Kasumi-1 (cell line): ENCODE measurements at places on chromosomes 5 and 9.

GRCh38 chr9:23556459-23556858, 269.6 kb downstream of the ELAVL2 start:
- DNase-seq, result no peak

DNA sequence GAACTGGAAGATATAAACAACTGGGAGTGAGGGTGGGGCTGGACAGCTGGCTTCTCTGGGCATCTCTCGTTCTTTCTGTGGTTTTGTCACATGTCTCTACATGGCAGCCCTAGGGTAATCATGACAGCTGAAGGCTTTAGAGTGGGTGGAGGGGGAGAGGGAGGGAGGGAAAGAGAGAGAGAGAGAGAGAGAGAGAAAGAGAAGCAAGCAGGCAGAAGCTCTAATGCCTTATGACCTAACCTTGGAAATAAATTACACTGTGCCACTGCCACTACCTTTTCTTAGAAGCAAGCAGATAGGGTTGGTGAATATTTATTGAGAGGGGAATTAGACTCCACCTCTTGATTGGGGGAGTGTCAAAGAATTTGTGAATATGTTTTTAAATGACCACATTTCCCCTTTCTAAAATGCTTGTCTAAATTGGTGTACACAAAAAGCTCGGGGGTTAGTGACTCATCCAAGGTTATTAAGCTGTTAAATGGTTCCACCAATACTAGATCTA, 2.6 kb upstream of the DAPK1 start:
- no peak for DNase-seq

- no peak for DNase-seq
Observed at GRCh38 chr5:6541256-6542013, 91.4 kb downstream of the NSUN2 start.

- no peak for DNase-seq
Observed at GRCh38 chr5:171628633-171628974, 157.0 kb upstream of the SMIM23 start.

GRCh38 chr9:16687678-16688369, 182.6 kb downstream of the BNC2 start:
- DNase-seq, result no peak

GRCh38 chr5:10372726-10373709, 19.5 kb downstream of the MARCHF6 start:
- DNase-seq, result no peak

GRCh38 chr5:24141046-24141445, 503.7 kb downstream of the CDH10 start:
- no peak for DNase-seq

- DNase-seq, result peak; percentile 8
Observed at GRCh38 chr5:145811834-145812625, 23.1 kb downstream of the PRELID2 start.

GRCh38 chr5:891837-892393, 686 bp downstream of the BRD9 start:
- DNase-seq, result peak; percentile 33

GRCh38 chr9:95724253-95724991, 151.1 kb upstream of the ERCC6L2 start:
- DNase-seq, result peak; percentile 91

DNA sequence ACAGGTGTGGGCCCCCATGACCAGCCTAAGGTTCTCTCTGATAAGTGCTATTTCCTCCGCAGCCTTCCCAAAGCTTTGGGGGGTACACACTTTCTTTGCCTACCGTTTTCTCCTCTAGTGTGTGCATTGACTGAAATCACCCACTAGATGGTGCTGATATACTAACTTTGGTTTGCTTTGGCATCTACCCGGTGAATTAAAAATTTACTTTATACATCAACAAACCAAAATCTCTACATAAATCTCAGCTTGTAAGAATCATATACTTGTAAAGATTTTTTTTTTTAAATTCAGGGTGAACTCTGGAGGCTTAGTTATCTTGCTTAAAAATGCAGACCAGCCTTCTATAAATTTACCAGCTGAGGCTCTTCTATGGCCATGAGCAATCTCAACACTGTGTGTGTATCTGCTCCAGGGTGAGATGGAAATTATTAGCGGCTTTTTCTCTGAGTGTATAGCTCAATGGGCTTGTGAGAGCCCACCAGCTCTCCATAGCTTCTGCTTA, 475.7 kb upstream of the TNC start:
- peak; percentile 59 for DNase-seq

DNA sequence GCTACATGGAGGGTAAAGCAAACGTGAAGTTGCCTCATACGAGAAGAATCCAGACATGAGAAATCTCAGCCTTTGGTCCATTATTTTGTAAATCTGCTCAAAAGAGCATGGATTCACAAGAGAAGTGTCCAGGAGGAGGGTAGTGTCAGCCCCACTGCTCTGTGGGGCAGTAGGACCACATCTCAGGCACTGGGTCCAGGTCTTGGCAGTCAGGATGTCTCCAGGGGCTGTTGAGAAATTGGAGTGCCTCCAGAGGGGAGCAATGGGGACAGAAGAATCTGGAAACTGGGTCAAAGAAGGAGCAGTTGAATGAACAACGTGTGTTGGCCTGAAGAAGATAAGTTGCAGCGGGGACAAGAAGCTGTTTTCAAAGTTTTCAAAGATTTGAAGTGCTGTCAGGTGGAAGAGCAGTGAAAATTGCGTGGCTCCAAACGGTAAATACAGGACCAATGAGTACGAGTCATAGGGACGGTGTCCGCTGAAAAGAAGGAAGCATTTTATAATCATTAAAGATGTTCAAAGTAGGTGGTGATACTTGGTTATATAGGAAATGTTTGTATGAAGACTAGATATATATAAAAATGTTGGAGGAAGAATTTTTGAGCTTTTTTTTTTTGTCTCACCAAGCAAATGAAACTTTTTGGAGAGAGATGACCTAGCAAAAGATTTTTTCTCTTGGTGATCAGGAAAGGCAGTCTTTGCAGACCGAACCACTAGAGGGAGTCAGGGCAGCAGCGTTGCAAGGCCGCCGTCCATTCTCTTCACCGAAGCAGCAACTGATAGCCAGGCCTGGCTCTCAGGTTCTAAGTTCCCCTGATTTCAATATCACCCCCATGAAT, 57.1 kb upstream of the ZBED3 start:
- DNase-seq, result peak; percentile 80

GRCh38 chr5:24226479-24226878, 418.3 kb downstream of the CDH10 start:
- no peak for DNase-seq

GRCh38 chr5:115657125-115657880, 31.5 kb upstream of the TMED7 start:
- DNase-seq, result no peak

GRCh38 chr5:151248651-151249050, 4.3 kb upstream of the GM2A start:
- DNase-seq, result no peak

- DNase-seq, result no peak
Observed at GRCh38 chr9:134738869-134739659, 97.5 kb downstream of the COL5A1 start.
